Renal pelvis (tissue), 12 donors: ENCODE measurements at places on chromosomes 2 and 18.

GRCh38 chr18:68417826-68418225, 297.1 kb downstream of the TMX3 start:
- DNase-seq = no peak

GRCh38 chr2:44148999-44149398, 19.7 kb upstream of the PPM1B start:
- DNase-seq = no peak

- DNase-seq = no peak
Measured at GRCh38 chr2:200026332-200027230, 71.2 kb downstream of the MAIP1 start.

GRCh38 chr2:217756375-217757107, 246.3 kb downstream of the TNS1 start:
- DNase-seq = peak; percentile 78

- no peak for DNase-seq
Measured at GRCh38 chr2:190717764-190718651, 69.1 kb downstream of the NAB1 start.

GRCh38 chr18:21054252-21054821, 57.3 kb downstream of the ROCK1 start:
- no peak for DNase-seq

GRCh38 chr2:71538241-71538640, 84.9 kb downstream of the DYSF start:
- DNase-seq = no peak

- DNase-seq = no peak
Measured at GRCh38 chr18:52694804-52695203, 354.8 kb downstream of the DCC start.

DNA sequence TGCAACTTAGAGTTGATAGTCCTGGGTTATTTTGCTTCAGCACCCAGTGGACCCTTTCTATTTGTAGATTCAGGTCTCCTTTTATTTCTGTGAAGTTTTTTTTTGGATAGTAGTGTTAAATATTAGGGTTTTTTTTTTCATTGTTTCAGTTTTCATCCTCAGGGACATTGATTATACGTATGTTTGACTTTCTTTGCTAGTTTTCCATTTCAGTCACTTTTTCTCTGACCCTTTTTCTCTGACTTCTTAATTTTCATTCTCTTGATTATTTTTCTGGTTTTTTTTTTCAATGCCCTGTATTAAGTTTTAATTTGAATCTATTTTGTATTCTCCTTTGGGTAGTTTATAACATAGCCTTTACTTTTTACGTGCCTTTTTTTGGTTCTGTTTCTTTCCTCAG, 79.4 kb downstream of the AGPS start:
- no peak for DNase-seq

DNA sequence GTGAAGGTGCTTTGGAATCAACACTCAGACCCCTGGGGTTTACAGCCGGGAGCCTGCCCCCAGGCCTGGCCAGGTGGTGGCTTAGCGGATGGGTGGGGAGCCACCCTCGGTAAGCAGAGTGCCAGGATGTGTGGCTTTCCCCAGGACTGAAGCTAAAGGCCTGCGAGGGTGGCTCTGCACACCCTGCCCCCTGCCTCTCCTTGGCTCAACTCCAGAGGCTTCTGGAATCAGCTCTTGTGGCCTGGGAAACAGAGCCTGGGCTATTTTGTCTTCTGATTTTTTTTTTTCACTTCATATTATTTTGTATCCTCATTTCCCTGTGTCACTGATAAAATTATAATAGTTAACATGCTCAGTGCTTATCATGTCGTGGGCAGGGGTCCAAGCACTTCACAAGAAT, 79.8 kb downstream of the RHOB start:
- no peak for DNase-seq

DNA sequence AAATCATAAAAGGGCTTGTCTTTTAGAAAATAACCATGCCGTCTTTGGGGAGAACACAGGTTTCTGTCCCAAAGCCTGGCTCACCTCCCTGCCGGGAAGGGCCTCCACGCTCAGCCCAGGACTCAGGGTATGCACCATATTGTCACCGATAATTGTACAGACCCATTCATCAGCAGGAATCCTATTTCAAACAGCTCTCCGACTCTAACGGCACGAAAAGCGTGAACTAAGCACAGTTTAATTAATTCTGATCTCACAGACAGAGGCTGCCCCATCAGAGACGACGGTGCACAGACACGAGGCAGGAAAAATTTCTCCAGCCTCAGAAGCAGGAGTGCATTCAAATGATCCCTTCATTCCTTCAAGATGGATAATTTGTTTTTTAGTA, 276.2 kb downstream of the MYCN start:
- DNase-seq = no peak

DNA sequence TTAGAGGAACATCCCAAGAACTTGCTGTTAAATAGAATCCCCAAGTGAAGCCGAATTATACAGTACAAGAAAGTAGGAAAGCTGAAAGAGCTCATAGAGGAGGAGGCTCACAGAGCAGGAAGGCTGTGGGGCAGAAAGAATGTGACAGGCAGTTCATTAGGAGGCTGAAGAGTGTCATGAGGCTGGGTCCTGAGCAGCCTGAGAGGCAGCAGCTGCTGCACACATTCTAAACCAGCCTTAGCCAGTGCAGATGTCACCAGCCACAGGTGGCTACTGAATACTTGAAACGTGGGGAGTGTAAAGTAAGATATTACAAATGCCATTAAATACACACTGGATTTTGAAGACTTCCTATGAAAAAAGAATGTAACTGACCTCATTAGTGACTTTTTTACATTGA, 490.2 kb upstream of the KLHL29 start:
- peak; percentile 26 for DNase-seq
